Stimulated activated CD8-positive, alpha-beta memory T cell treated with anti-CD3 and anti-CD28 coated beads, Interleukin-15, amount 100 ng/mL, for 4 hours (primary cell): ENCODE measurements at places on chromosomes 3 and 15.

DNA sequence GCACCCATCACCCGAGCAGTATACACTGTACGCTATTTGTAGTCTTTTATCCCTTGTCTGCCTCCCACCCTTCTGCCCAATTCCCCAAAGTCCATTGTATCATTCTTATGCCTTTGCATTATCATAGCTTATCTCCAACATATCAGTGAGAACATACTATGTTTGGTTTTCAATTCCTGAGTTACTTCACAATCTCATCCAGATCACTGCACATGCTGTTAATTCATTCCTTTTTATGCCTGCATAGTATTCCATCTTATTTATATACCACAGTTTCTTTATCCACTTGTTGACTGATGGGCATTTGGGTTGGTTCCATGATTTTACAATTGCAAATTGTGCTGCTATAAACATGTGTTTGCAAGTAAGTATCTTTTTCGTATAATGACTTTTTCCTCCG lies 564.7 kb upstream of the NECTIN3 start:
- DNase-seq = no peak

- DNase-seq = no peak
These were observed 51.0 kb downstream of the ALCAM start for GRCh38 chr3:105417525-105418289.

GRCh38 chr3:35665390-35666055 lies 26.2 kb downstream of the ARPP21 start:
- DNase-seq = no peak

DNA sequence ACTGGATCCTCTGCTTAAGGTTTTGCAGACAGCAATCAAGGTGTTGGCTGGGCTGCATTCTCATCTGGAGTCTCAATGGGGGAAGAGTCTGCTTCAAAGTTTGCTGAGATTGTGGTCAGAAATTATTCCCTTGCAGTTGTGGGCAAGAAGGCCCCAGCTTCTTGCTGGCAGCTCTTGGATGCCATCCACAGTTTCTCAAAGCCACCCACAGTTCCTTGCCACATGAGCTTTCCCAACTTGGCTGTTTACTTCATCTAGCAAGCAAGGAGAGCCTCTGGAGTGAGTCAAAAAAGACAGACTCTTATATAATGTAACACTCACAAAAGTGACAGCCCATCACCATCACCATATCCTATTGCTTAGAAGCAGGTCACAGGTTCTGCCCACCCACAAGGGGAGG lies 62.1 kb upstream of the ABHD2 start:
- no peak for DNase-seq

GRCh38 chr3:177057768-177058167 lies 139.5 kb downstream of the TBL1XR1 start:
- no peak for DNase-seq

GRCh38 chr3:140736863-140737460 lies 59.1 kb downstream of the TRIM42 start:
- DNase-seq = no peak

DNA sequence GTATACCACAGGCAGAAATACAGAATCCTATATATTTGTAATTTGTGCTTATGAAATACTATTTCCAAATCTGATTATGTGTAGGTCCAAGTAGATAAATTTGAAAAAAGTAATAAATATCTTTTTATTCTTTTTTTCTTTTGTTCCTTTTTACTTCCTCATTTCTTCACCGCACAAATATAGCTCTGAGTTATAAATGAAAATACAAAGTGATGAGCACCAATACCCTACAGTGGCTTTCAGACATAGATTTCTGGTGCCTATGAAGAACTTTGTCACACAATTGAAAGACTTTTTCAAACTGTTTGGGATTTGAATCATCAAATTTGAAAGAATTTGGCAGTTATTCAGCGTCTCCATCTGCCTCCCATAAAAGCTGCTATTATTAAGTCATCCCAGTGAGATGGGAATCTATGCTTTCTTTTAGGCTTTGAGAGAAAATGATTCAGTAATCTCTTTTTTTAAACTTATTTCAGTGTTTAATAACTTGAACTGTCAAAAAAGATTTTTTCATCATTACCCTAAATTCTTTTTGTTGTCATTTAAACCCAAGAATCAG lies 363.6 kb upstream of the GOLIM4 start:
- no peak for DNase-seq

DNA sequence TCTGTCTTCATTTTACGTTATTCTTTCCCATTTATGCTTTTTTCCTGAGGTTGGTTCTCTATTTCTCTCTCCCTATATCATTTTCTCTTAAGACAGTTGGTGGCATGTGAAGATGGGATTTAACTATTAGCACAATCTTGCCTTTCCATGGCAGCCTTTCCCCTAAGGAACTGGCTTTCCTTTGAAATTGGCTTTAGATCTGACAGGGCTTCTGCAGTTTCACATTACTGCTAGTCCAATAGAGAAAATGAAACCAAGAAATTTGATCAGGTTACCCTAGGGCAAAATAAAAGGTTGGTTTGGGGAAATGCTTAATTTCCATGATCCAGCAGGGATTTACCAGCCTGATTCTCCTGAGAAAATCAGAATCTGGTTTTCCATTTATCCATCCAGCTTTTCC lies 22.7 kb upstream of the CHL1 start:
- no peak for DNase-seq

DNA sequence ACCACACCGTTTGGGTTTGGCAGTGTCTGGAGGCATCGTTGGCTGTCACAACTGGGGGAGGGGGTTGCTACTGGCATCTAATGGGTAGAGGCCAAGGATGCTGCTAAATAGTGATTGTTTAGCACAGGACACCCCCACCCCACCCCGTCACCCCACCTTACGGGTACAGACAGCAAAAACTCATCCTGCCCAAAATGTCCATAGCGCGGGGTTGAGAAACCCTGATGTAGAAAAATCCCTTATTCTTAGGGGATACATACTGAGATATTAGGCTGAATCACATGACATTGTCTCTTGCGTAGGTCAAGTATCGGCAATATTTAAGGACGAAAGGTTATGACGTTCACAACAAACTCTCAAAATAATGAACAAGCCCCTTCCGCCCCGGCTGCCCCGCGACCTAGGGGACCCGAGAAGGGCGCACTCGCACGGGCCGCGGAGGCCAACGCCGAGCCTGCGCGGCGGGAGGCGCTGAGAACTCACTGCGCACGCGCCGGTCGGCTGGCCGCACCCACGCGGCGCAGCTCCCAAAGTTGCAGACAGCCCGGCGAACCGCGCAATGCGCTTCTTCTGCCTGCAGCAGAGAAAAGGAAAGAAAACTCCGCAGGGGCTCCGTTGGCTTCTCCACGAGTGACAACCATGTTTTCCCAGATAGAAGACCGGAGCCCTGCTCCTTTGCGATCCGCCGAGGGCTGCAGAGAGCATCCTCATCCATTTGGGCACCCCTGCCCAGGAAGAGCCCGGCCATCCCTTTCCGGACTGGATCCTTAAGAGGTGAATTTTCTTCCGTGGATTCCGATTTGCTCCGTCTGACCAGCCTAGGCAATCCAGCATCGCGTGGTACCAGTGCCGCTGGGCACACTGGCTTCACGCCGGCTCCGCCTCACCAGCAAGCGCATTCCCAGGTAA lies 136.8 kb upstream of the CCDC54 start:
- DNase-seq = peak; percentile 38

GRCh38 chr3:130916507-130917167 lies 22.8 kb downstream of the ATP2C1 start:
- no peak for DNase-seq

GRCh38 chr15:88956906-88957305 lies 43.7 kb upstream of the MFGE8 start:
- no peak for DNase-seq

GRCh38 chr15:82186719-82187406 lies 75.7 kb downstream of the EFL1 start:
- DNase-seq = no peak

DNA sequence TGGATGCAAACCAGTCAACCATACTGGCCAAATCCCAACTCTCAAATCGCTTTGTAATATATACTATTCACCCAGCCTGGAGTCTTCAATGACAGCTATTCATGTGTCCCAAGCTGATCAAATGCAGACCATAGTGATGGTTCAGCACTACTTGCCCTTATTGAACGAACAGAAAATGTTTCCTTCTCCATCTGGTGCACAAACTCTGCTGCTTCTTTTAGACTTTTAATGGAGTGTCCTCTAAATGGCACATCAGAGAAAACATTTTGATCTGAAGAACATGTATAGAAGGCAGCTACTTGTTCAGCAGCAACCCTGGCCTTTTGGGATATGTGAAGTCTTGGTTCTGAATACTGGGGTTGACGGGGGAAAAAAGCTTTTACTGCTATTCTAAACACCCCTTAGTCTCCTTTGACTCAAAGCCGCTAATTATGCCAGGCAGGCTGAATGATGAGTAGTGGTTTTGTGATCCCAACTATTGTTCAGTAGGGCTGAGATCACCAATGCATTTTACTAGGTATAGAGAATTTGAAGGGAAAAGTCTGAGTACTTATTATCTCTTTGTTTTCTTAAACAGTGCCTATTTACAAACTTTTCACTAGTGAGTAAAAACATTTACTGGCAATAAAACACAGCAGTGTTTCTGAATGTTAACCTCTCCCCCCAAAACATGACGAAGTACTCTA lies 781.2 kb downstream of the ROBO1 start:
- DNase-seq = no peak

GRCh38 chr3:149414557-149415231 lies 37.2 kb upstream of the TM4SF1 start:
- DNase-seq = no peak
